Posterior vena cava (tissue), 2 donors: ENCODE measurements at places on chromosomes 7 and 10. TPM values are rescaled to one million over a fixed set of nuclear protein-coding genes. Genes with fewer than 3 reads are reported as not detected.

Gene FBH1
- 75.1 TPM for total RNA-seq

Gene NFE2L3
- total RNA-seq: 1.8 TPM

Gene DRGX
- total RNA-seq: not detected

Gene GARIN1A
- 3.0 TPM for total RNA-seq
